ENCODE measurements at places on chromosomes 7 and 10.
A peak's percentile ranks its signal among the peaks of the same experiment; 100 is the strongest.

GRCh38 chr7:88344956-88345832 is 38.5 kb upstream of the STEAP4 start:
- DNase-seq = no peak

GRCh38 chr10:29932991-29933390 is 126.4 kb downstream of the JCAD start:
- no peak for DNase-seq

GRCh38 chr10:133295426-133296320 is 13.0 kb downstream of the TUBGCP2 start:
- no peak for DNase-seq

- no peak for DNase-seq
Measured at GRCh38 chr10:123999956-124000615, 93.3 kb downstream of the CHST15 start.

DNA sequence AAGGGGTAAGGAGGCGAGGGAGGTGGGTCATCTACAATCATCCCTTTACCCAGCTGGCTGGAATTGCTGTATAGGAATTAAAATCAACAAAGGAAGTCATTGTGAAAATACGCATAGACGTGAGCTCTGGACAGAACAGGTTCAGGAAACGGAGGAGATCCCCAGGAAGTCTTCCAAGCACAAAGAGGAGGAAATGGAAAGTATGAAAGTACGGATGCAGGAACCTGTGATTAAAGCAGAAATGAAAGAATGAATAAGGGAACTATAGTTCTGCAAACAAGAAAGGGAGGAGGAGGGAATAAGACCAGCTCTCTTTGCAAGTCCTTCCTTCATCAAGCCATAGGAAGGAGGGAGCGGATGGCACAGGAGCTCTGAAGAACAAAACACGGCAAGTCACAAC is 61.8 kb downstream of the PYROXD2 start:
- no peak for DNase-seq

- no peak for DNase-seq
Measured at GRCh38 chr10:118978316-118978997, 51.1 kb upstream of the NANOS1 start.

GRCh38 chr7:66522518-66522917 is 106.2 kb upstream of the KCTD7 start:
- DNase-seq = no peak

- no peak for DNase-seq
Measured at GRCh38 chr10:35412900-35413491, 76.7 kb downstream of the CCNY start.

- no peak for DNase-seq
Measured at GRCh38 chr7:44136731-44137130, 4.4 kb downstream of the MYL7 start.

- no peak for DNase-seq
Measured at GRCh38 chr10:89543841-89544240, 8.4 kb upstream of the SLC16A12 start.

- no peak for DNase-seq
Measured at GRCh38 chr7:158997110-158997453, 140.7 kb downstream of the DYNC2I1 start.

DNA sequence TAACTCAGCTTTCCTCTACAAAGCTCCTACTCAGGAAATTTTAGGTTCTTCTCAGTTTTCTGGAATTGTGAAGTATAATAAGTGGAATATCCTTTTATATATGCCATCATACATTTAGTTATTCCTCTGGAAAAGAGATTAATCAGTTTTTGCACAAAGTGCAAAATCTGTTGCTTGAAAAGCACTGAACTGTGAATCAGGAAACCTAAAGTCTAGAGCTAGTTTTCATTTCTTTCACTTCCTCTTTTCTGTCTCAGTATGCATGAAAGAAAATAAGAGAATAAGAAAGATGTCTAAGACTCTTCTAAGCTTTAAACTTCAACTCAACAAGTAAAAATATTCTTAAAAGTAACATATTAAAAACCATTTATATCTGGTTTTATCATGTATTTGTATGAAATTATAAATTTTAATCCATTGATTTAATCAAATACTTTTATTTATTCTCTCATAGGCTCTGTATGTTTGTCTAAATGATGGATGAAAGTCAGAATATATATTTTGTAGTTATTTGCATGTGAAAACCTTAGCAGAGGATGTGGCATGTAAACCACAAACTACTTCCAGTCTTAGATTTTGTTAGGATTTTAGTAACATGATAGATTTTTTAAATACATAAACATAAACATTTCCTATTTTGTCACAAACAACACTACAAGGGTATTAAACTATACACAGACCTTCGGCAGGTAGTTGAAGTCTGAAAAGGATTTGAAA is 1073.0 kb downstream of the XPNPEP1 start:
- peak; percentile 2 for DNase-seq

GRCh38 chr7:73891178-73891885 is 30.4 kb downstream of the TMEM270 start:
- DNase-seq = no peak

- no peak for DNase-seq
Measured at GRCh38 chr10:86849181-86849894, 92.9 kb downstream of the BMPR1A start.

DNA sequence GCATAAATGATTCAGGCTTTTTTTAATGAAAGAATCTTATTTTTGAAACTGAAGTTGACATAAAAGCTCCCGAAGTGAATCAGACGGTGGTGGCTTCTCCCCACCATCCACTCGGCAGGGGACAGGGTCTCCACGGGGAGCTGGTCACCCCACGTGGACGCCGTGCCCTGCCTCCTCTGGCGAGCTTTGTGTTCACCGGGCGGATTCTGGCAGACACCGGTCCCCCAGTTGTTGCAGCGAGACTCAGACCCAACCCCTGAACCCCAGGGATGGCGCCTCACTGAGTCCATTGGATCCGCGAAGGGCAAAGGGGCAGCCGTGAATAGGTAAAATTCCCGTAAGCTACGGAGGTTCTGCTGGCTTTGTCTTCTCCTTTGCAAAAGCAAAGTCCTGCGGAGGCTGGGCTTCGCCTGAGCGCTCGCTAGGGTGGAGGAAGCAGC is 38.4 kb downstream of the PTPRN2 start:
- DNase-seq = no peak

- DNase-seq = no peak
Measured at GRCh38 chr7:156176039-156176438, 363.8 kb upstream of the SHH start.

DNA sequence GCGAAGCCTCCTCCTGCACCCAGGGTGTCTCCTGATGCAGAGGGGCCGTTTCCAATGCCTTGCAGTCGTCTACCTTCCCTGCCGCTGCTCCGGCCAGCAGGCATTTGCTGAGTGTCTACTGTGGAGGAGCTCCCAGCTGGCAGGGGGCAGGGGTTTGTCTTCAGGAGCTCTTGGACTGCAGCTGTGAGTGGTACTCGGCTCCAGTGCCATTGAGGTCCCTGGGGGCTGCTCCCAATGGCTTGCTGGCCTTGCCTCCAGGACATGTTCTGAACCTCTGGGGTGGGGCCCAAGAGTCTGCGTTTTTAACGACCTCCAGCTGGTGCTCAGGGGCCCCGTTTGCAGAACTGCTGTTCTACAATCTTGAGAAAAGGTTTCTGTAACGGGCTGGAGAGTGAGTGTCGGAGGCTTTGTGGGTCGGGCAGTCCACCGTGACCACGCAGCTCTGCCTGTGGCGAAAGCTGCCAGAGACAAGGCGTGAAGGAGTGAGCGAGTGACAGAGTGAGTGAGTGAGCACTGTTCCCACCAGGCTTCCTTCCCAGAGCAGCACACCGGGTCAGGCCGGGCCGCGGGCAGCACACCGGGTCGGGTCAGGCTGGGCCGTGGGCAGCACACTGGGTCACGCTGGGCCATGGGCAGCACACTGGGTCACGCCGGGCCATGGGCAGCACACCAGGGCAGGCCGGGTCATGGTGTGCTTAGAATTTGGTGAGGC is 520.2 kb downstream of the PTPRN2 start:
- DNase-seq = no peak

- DNase-seq = no peak
Measured at GRCh38 chr10:59099481-59099880, 77.0 kb upstream of the PHYHIPL start.

DNA sequence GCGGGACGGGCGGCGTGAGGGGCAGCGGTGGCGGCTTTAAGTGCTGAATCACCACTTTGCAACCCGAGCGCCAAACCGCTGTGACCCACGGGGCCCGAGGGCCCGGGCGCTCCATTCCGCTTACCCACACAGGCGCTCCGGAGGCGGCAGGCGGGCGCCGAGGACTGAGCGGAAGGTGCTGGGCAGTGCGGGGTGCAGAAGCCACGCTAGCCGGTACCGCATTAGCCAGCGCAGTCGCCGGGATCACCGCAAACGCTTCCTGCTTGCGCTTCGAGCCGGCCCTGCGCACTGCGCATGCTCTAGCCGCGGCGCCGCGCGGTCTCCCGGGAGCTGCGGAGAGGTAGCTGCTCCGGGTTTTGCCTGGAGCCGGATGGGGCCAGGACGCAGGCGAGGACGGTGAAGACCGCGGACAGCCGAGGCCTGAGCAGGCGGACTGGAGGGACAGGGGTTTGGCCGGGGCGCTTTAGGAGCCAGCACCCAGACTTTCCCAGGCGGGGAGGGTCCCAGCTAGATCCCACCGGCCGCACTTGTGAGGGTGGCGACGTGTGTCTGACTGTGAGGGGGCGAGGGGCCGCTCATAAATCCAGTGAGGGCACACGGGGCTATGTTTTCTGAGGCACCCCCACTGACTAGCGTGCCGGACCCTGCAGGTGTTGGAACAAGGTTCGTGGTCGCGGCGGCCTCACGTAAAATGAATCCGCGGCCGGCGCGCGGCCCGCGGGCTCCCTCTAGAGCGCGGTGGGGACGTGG is at the start of gene IDE:
TSS of gene IDE (minus strand) at position 296 of the 750 bp plus-strand sequence. CDS start at position 222, 74 bp downstream.
- peak; percentile 67 for DNase-seq
